ENCODE measurements at places on chromosomes 7 and 10. TPM values are rescaled to one million over a fixed set of nuclear protein-coding genes. Genes with fewer than 3 reads are reported as not detected.

- DNase-seq: no peak
Measured at GRCh38 chr7:6409944-6410693, 37.6 kb downstream of the DAGLB start.

DNA sequence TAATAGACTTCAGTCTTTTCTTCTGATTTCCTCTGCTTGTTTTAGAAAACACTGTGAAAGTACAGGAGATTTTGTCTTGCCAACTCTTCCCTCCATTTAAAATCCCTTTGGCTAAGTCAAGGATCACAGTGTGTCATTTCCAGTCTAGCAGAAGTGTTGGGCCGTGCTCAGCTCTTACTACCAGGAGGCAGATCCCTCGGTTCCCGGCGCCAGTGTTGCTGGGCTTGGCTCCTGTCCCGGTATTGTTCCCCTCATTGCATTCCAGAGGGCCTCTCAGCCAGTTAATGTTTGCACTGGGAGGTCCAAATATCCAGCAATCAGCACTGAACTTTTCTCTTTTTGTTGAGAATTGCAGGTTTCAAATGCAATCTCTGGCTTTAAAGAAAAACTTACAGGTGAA is 612.1 kb upstream of the MGMT start:
- peak; percentile 87 for DNase-seq

DNA sequence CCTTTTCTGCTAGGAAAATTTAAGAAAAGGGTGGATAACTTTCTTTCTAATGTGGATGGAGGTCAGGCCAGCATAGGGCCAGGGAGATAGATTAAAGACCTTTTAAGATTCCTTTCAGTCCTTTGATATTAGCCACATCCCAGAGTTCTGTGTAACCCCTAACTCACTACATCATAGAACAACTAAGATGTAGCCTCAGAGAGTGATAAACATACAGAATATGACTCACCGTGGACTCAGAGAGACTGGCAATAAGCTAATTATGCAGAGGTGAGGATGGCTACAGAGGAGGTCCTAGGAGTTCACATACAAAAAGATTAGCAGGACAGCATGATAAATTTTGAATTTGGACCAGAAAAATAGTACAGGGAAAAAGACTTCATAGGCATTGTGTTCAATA is 141.0 kb downstream of the AOAH start:
- no peak for DNase-seq

DNA sequence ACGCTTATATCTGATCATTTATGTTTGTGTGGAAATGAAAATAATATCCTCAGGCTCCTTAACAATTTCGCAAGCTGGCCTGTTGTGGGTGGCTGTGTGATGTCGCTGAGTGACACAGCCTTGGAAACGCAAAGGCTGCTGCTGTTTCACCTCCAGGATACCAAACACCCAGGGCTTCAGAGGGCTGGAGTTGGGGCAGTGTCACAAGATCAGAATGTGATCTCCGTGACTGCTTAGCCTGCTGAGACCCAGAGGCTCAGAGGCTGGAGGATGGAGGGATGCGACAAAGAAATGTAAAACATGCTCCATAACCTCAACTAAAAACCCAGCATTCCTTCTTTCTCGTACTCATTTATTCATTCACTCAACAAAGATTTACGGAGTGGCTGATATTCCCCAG is 37.2 kb upstream of the BMPER start:
- no peak for DNase-seq

DNA sequence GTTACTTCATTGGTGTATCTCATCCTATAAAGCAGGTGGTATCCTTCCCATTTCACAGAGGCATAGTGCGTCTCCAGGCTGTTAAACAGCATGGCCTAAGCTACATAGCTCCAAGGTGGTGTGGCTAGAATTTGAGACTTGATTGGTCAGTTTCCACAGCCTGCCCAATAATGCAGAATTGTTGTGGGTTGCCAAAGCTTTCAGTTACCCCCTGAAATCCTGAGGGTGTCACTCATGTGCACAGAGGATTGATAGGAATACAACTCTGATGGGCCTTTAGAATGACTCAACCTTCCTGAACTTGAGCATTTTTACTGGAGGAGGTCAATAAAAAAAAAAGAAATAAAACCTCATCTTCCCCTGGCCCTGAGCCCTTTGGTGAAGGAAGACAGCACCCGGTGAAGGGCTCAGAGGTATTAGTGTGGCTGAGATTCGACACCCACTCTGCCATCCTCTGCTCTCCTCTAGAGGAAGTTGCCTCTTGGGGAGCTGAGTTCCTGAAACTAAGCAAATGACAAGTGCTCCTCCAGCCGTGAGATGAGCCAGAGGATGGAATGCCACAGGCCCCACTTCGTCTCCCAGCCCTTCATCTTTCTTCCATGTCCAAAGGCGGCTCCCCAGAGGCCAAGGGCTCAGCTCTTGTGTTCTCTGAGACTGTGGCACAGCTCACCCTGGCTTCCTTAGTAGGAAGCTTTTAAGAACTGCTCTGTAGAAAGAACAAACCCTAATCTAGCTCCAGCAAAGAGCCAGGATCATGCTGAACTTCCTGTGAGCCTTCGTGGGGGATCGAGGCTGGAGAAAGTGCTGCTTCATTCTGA is 1.0 kb downstream of the ACSL5 start:
- DNase-seq: no peak

Gene MDFIC
- polyA plus RNA-seq: 4.4 TPM
